ENCODE measurements at places on chromosomes 7 and 10.

GRCh38 chr10:68560186-68560942, at the start of gene TET1:
Gene TET1 (plus strand): TSS chr10:68560337. CDS start chr10:68572339, 12,002 bp downstream.
- peak; percentile 87 for DNase-seq

- DNase-seq, result no peak
These were observed 48.7 kb downstream of the GCC1 start for GRCh38 chr7:127536741-127537140.

- DNase-seq, result no peak
These were observed 8.9 kb upstream of the LRRC18 start for GRCh38 chr10:48948470-48949037.

GRCh38 chr7:24835643-24836042, 78.4 kb upstream of the GSDME start:
- DNase-seq, result no peak

DNA sequence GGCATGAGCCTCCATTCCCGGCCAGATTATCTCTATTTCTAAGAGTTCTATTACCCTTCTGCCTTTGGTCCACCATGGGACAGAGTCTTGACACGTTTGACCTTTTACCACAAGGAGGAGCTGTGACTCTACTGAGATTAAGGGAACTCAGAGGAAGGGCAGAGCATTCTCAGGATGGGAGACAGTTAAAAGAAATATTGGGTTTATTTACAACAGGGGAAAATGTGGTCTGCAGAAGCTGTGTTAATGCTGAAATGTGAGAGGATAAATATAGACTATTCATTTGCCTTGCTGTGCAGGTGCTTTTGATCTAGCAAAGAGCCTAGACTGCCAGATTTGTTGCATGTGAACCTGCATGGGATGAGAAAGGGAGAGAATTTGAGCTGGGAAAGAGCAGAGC, 45.8 kb upstream of the PRSS58 start:
- DNase-seq, result peak; percentile 52

DNA sequence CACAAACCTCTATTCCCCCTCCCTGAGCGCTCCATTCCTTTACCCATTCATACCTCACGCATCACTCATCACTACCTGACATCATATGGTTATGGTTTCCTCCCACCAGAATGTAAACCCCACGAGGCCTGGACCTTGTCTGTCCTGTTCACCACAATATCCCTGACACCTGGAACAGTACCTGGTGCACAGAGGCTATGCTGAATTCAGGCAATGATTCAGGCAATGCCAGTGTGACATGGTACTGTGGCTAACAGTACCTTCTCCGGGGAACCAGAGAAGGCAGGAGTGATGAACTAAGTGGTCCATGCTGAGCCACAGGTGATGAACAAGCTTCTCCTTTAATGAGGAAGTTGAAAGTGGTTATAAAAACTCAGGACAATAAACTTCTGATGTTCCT, 202.5 kb upstream of the PLXNA4 start:
- DNase-seq, result no peak

DNA sequence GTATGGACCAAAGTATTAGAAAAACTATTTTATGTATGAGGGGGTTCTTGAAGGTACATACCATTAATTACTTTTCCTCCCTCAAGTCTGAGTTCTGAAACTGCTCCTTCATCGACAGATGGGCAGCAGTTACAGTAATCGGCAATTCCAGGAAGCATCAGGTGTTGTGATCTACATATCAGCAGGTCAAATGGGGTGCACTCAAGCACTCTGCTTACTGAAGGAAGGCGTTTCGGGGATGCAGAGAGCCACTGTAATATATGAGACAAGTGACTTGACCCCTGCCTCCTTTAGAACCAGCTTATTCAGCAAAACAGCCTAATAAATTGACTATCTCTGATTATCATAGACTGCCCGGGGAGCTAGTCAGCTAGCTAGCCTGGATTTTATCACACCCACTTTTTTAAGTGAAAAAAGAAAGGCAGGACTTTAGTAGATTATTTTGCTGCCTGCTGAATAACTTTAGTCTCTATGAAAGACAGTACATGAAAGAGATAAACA, 4.2 kb downstream of the SMNDC1 start:
- no peak for DNase-seq

DNA sequence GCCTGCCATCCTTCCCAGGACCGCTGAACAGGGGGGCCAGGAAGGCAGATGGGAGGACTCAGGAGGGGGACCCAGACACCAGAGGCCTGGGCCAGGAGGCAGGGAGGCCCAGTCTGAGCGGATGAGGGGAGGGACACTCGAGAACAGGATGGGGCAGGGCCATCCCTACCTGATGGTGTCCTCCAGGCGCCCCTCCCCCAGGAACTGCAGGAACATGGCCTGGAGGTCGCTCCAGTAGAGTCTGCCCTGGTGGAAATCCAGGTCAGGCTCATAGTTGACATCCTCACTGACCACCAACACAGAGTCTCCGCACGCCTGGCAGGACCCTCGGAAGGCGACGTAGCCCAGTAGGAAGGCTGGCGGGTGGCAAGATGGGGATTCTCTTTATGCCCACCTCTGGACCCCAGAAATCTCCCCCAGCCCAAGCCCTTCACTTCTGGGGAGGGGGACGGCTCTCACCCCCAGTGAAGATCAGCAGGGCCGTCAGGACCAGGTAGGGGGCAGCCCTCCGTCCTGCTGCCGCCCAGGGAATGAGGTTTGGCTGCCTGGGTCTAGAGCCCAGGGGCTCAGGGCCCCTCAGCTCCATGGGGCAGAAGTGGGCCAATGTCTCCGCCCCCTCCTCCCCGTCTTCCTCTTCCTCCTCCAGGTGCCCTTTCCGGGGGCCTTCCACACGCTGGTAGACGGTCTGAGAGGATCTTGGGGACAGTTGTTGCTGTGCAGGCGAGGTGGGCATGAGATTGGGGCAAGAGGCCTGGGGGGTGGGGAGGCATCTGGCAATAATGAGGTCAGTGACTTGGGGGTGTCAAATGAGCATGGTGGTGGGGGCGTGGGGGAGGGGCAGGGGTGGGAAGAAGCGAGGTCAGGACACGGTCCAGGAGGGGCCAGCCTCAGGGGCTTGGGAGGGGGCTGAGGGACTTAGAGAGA, 573 bp downstream of the TFR2 start:
- no peak for DNase-seq

GRCh38 chr7:25282194-25282593, 53.9 kb upstream of the NPVF start:
- DNase-seq, result no peak

GRCh38 chr7:34740840-34741239, 82.8 kb downstream of the NPSR1 start:
- DNase-seq, result no peak

DNA sequence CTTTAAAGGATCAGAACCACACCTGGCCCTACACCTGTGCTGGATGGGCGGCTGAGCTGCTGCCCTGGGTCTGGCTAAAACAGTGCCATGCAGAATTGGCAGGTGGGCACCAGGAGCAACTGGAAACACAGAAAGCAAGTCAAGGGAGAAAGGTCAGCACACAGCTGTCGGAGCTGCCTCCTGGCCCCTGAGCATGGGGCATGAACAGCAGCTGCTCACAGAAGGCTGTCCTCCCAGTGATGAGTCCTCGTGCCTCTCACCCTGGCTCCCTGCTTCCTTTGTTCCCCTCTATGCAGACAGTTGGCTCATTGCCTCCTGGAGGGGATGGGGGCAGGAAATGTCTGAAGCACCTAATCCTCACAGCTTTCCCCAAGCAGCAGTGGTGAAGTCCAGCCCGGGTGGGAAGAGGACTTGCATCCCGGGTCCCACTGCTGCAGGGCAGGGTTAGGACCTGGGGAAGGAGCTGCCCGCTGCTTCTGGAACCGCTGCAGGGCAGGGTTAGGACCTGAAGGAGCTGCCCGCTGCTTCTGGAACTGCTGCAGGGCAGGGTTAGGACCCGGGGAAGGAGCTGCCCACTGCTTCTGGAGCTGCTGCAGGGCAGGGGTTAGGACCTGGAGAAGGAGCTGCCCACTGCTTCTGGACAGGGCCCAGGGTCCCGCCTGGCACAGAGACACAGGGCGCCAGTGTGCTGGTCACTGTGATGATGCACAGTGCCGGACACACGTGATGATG, 37.3 kb downstream of the VIPR2 start:
- no peak for DNase-seq

DNA sequence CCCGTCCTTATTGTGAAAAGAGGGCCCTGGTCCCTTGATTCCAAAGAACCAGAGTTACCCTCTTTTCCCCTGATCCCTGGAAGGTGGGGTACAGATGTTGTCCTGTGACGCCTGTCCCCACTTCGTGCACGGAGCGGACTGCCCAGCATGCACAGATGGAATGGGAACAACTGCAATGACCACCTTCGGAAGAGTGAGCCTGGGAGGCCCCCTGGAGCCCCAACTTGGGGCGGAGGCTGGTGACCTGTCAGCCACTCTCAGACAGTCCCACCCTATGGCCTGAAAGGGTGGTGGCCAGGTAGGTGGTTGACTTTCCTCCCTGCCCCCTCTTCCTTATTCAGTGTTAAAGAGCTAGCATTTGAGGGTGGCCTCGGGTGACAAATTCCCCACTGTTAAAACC, 196.6 kb upstream of the GALNT17 start:
- DNase-seq, result no peak

GRCh38 chr10:15588151-15588550, 131.6 kb downstream of the ITGA8 start:
- no peak for DNase-seq

GRCh38 chr7:82044497-82045080, 274.7 kb upstream of the HGF start:
- DNase-seq, result peak; percentile 16

DNA sequence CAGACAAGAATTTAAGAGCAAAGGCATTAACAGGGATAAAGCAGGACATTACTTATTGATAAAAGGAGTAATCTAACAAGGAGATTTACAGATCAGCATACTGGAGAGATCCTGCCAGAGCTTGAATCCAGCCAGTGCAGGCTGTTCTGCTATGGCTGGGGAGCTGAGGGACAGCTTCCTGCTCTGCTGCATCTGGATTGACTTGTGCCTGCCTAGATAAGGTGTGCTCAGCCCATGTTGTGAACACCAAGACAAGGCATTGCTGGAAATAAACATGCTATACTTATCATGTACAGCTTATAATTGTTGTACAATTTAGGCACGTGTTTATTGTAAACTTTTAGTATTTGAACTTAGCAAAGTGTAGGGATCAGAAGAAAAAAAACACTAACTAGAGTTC, 71.7 kb downstream of the HIF1AN start:
- no peak for DNase-seq

DNA sequence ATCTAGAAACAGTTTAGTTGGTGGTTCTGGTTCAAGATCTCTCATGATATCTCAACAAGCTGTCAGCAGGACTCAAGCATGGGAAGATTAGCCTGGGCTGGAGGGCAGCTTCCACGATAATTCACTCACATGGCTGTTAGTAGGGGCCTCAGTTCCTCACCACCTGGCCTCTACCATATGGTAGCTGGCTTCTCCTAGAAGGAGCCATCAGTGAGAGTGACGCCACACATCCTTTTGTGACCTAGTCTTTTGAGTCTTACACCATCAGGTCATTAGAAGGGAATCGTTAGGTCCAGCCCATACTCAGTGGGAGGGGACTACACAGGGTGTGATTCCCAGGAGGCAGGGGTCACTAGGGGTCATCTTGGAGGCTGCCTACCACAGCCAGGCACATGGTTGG, 239.3 kb upstream of the PLPP4 start:
- DNase-seq, result no peak

GRCh38 chr7:107564553-107565298, 955 bp downstream of the DUS4L start:
- no peak for DNase-seq

- no peak for DNase-seq
These were observed 16.6 kb upstream of the RET start for GRCh38 chr10:43060291-43060690.

GRCh38 chr10:110499796-110500514, 2.2 kb downstream of the DUSP5 start:
- no peak for DNase-seq

DNA sequence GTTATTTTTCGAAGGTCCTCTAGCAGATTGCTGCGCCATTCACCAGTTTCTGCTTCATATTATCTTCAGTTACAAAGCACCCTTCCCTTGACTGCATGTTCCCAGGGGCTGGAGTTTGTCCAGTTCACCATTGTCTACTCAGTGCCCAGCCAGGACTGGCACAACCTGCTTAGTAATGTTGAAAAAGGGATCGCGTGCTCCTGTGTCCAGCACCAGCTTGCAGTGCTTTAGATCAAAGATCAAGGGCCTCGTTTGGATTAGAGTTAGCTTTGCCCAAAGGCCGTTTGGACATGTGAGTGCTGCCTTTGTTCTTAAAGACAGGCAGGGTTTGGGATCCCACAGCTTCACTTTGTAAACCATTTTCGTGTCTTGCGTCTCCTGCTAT, 867 bp downstream of the ATP6V0E2 start:
- DNase-seq, result no peak

- DNase-seq, result no peak
These were observed 1.5 kb upstream of the HOXA9 start for GRCh38 chr7:27166531-27167505.

GRCh38 chr7:142808802-142809583, 38.2 kb downstream of the PRSS2 start:
- DNase-seq, result no peak

DNA sequence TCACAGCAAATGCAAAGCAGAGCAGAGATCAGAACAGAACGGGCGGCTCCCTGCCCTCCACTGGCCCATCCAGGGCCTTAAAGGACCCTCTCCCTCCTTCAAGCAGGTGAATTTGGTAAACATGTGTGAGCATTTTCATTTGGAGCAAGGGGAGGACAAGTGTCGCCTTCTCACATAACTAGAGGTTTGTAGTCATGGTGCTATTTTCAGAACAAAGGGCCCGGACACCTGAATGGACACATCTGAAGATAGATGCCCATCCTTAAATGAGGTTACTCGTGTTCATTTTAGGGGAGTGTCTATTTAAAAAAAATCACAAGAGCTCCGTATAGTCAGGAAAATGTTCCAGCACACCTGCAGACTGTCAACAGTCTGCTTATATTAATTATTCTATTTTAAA, 153.8 kb downstream of the PRKCQ start:
- DNase-seq, result no peak

- no peak for DNase-seq
These were observed 24.8 kb upstream of the PLPP4 start for GRCh38 chr10:120432209-120432608.

DNA sequence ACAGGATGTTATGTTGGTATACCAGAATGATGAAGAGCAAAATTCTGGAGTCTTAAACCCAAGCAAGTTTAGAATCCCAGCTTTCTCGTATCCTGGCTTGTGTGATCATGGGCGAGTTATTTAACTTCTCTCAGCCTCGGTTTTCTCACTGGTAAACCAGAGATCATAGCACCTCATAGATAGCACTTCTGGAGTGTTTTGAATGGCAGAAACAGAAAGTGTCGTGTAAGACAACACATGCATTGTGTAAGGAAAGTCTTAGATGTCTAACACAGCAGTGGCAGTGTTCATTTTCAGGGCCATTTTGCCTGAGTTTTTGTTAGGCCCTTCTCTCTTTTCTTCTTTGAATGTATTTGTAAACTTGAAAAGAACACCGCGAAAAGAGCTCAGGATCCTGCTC, 465.1 kb downstream of the AUTS2 start:
- DNase-seq, result no peak

All from iPS-NIHi11 (cell line).